ENCODE measurements at places on chromosomes 2 and 18.

- no peak for DNase-seq
Observed at GRCh38 chr18:24428709-24429108, 2.2 kb downstream of the IMPACT start.

GRCh38 chr2:98915751-98916358, 20.2 kb downstream of the CRACDL start:
- DNase-seq, result no peak

DNA sequence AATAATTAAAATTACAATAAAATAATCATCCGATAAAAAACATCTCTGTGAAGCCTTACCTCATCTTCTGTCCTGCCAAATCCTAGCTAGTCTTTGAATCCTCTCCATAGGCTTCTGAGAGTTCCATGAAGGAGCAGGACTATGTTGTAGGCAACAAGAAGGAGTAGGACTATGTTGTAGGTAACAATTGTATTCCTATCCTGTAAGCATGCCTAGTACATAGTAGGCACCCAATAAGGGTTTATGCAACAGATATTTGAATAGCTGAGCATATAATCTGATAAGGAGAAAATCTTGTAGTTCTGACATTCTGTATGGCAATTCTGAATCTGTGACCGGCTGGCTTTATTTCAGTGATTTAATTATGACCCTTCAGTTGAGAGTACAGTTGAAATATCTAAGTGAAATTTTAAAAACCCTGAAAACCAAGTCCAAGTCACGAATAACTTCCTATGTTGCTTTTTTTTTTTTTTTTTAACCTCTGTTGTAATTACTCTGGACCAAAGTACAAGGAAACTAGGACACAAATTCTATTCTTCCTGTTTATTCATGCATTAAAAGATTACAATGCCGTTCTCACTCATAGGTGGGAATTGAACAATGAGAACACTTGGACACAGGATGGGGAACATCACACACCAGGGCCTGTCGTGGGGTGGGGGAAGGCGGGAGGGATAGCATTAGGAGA, 27.8 kb downstream of the VWA3B start:
- DNase-seq, result no peak

GRCh38 chr2:128738446-128739110, 419.9 kb upstream of the HS6ST1 start:
- no peak for DNase-seq

DNA sequence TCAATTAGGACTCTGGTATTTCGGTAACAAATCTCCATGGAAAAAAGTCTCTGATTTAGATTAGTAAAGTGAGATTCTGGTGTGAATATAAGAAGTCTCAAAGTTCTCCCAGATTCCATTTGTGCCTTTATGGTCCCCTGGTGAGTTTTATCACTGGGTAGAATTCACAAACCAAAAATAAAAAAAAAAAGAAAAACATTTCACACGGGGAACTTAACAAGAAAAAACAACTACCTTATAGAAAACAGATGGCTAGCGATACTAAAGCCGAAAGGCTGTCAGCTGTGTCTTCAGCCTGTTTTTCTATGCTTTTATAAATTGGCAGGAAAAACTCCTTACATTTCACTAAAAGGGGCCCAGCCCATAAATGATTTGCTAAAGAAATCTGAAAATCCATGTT, 50.6 kb downstream of the COL5A2 start:
- no peak for DNase-seq

- DNase-seq, result no peak
Observed at GRCh38 chr2:36322108-36322507, 33.5 kb upstream of the CRIM1 start.

GRCh38 chr18:77884454-77884853, 634.8 kb downstream of the GALR1 start:
- DNase-seq, result no peak

DNA sequence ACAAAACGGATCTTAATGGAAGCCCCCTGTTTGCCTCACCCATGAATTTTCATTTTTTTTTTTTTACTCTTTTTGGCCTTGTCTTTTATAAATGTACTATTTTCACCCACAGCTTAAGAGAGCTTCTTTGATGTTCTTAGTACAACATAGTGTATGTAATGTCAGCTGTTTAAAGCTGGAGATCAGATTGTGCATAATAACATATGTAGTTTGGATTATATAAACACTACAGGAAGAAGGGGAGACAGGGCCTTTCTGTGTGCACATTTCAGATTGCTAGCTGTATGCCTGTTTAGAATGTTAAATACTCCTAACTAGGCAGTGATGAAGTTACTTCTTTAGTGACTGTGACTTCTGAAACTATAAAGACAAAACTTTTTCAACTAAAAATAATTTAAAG, 2.1 kb upstream of the TANC1 start:
- DNase-seq, result no peak

GRCh38 chr2:88281302-88282217, 111.4 kb downstream of the THNSL2 start:
- DNase-seq, result no peak

GRCh38 chr2:112629823-112630222, 15.9 kb upstream of the SLC20A1 start:
- no peak for DNase-seq

GRCh38 chr2:36486521-36487044, 111.4 kb downstream of the FEZ2 start:
- no peak for DNase-seq

- DNase-seq, result no peak
Observed at GRCh38 chr18:76546088-76546435, 51.0 kb upstream of the ZNF516 start.

DNA sequence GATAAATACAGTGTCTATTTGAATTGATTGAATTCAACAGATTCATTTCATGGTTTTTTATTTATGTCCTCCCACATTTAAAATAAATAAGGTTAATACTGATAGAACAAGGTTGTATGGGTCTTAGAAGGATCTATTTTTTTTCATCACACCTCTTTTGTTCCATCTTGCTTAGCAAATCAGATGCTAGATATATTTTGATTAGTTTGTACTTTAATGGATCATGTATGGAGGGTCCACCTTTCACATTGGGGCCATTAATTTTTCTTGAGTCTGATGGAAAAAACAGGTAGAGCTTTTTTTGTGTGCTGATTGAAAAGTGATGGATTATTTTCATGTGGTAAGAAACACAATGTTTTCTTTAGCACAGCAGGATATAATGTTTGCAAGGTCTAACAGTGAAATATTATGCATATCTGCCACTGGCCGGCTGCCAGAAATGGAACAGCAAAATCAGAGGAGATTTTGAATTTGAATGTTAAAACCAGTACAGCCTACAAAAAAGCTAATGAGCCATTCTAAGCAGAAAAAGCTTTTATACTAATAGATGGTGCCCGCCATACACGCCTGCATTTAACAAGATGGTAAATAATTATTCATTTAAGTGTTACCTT, 188.1 kb upstream of the ETAA1 start:
- no peak for DNase-seq

- DNase-seq, result no peak
Observed at GRCh38 chr18:68342039-68342659, 372.8 kb downstream of the TMX3 start.

GRCh38 chr2:171531836-171532450, 9.7 kb downstream of the CYBRD1 start:
- no peak for DNase-seq

- no peak for DNase-seq
Observed at GRCh38 chr2:41736586-41736985, 311.2 kb upstream of the PKDCC start.

DNA sequence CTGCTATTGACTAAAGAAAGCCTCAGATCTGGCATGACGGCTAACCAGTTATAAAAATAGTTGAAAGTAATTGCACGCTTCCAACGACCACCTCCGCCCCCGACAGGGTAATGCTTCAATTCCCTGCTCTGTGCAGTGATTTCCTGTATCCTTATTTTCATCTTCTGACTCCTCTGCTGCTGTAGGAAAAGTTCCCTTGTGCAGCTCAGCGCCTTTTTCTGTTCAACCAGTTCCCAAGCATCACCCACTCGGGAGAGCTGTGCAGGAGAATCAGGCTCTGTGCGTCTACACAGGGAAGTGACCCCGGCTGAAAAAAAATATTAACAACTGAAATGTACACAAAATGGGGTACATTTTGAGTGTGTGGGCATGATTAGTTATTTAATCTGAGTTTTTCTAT, 91.3 kb upstream of the COPS8 start:
- DNase-seq, result no peak

DNA sequence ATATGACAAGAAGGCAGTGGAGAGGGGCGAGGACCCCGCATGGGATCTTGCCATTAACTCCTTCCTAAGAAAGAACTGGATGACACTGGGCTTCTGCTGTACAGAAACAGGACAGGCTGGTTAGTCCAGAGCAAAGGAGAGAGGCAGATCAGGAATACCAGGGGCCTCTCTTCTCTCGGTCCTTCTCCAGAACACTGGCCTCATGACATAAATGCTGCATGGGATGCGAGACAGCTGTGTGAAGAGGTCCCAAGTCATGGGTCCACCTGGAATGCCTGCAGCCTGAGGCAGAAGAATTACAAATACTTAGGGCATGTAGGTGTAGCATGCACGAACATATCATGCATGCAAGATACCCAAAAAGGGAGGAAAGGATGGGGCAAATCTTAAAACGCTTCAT, 9.1 kb downstream of the MBOAT2 start:
- no peak for DNase-seq

DNA sequence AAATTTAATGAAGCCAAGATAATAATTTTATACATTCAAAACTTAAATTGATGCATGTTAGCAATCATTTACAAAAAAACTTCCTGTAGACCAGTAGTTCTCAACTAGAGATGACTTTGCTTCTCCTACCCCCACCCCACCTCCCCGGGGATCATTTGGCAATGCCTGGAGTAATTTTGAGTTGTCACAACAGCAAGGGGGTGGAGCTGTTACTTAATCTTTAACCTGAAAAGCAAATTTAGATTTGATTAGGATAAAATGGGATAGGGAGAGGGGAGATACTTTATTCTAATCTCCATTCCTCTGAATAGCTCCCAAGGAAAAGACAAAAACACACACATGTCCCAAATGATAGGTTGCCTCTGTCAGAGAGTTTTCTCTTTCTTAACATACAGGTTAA, 4.2 kb downstream of the SLC40A1 start:
- no peak for DNase-seq

GRCh38 chr2:37652199-37652640, 19.2 kb downstream of the CDC42EP3 start:
- no peak for DNase-seq

DNA sequence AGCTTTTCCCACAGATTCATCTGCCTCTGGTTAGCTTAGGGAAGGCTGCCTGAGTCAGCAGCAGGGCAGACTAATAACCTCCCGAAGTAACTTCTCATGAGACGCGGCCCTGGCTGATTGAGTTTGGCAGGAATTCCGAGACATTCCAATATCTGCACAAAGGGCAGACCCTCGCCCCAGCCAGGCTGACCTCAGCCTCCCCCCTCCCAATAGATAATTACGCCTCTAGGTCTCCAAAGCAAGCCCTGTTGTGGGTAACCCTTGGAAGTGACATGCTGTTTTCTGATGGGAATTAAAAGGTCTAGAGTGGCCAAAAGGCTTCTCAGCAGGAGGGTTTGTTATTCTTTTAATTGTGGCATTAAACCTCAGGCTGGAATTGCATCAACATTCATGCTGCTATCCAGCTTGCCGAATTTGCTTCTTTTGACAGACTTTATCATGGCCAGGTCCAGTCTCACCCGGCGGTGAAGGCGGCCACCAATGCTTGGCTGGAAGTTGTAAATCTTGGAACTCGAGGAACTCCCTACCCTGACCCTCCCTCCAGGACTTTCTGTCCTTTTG, 98.0 kb upstream of the SLC14A2 start:
- DNase-seq, result no peak

DNA sequence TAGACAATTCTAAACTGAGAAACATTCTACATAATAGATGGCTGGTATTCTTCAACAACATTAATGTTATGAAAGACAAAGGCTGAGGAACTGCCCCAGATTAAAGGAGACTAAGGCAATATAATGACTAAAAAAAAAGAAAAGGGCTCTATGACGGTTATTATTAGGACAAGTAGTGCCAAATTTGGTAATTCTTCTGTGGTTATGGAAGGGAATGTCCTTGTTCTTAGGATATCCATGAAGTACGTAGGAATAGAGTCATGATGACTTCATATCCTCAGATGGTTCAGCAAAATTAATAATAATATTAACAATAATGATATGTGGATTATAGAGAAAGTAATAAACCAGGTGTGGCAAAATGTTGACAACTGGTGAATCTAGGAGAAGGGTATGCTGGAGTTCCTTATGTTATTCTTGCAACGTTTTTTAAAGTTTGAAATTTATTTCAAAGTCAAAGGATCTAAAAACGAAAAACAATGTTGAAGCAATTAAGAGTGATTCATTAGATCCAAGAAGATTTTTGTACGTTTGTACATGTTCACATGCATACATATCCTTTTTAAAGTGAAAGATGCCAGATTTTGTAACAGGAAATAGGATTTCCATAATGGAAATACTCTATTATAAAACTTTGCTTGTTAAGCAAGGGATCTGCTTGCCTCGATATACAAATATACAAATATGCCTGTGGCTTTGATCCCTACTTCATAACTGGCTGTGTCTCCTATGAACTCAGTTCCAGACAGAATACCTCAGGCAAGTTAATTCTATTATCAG, 27.7 kb upstream of the STRN start:
- no peak for DNase-seq

DNA sequence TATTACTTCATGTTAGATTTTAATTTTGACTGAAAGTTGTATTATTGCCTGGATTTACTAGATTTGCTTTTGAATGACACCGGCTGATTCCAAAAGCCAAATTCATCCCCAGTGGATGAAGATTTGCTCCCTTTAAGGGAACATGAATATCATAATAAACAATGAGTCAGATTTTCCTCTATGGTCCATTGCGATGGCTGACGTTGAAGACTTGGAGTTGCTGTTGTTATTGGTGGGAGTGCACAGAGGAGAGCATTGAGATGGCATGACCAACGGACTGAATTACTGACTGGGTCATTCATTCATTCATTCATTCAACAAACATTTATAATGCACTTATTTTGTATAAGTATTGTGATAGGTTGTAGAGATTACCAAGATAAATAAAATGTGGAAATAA, 33.4 kb upstream of the LYPD1 start:
- DNase-seq, result no peak

DNA sequence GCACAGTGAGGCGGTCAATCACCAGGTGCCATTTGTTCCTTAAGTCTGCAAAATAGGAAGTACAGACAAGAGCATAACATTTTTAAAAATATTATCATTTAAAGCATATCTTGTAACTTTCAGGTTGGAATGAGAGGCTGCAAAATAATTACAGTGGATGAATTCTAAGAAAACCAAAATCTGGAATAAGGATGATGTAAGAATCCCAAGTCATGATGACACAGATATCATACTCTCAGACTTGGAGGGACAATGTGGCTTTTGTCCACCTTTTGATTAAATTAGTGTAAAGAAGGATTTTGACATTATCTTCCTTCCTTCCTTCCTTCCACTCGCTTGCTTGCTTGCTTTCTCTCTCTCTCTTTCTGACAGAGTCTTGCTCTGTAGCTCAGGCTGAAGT, 244.4 kb downstream of the NAPG start:
- no peak for DNase-seq

- no peak for DNase-seq
Observed at GRCh38 chr2:45896311-45896710, 244.8 kb downstream of the PRKCE start.

DNA sequence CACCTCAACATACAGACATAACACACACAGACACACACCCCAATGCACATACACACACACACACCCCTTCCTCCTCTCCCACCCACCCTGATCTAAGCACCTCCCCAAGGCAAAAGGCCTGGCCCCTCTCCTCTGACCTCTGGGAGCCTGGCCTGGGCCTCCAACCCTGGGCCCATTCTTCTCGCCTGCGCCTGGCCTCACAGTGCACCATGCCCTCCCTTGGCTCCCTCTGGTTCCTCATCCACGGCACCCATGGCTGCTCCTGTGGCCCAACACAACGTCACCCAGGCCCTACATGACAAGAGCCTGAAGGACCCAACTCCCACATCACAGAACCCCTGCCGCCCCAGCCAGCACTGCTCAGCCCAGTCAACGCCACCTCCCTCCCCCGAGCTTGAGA, 281.3 kb downstream of the CELF4 start:
- no peak for DNase-seq
